HTR-8/SVneo (cell line): ENCODE measurements at places on chromosomes 1 and 21.

DNA sequence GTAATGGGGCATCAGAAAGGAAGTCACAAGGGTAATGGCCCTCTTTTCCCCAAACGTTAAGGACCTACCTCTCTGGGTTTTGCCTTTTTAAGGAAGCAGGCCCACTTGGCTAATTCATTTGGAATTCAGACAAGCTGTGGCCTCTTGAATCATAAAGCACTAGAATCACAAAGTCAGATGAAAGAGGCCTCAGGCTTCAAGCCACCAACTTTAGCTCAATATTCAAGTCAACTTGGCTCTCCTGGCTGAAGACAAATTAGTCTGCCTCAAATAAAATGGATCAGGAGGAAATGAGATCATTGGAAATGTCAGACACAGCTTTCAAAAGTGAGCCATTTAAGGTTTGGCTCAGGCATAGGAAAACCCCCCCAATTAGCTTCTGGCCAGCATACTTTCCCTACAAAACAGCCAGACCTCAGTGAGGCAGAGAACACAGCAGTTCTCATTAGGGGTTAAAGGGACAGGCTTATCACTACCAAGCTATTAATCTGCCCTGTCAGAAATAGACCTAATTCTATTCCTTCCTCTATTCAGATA is 34.3 kb downstream of the SLC35D1 start:
- DNase-seq: no peak

DNA sequence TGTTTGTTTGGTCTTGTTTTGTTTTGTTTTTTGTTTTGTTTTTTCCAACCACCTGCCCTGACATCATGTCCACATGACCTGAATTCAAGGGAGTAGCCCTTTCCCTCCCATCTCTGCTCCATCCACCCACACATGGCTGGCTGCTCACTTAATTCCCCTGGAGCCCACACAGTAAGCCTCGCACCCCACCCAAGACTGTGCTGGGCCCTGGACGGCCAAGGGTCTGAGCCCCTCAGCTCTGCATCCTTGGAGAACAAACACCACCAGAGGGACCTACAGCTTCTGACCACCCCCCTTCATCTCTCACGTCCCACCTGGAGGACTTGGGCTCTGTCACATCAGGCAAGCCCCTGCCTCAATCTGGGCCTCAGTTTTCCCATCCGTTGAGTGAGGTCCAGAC is 39.1 kb downstream of the MATN1 start:
- no peak for DNase-seq

- DNase-seq: no peak
These were observed 104.6 kb downstream of the DISP1 start for GRCh38 chr1:222919478-222919865.

DNA sequence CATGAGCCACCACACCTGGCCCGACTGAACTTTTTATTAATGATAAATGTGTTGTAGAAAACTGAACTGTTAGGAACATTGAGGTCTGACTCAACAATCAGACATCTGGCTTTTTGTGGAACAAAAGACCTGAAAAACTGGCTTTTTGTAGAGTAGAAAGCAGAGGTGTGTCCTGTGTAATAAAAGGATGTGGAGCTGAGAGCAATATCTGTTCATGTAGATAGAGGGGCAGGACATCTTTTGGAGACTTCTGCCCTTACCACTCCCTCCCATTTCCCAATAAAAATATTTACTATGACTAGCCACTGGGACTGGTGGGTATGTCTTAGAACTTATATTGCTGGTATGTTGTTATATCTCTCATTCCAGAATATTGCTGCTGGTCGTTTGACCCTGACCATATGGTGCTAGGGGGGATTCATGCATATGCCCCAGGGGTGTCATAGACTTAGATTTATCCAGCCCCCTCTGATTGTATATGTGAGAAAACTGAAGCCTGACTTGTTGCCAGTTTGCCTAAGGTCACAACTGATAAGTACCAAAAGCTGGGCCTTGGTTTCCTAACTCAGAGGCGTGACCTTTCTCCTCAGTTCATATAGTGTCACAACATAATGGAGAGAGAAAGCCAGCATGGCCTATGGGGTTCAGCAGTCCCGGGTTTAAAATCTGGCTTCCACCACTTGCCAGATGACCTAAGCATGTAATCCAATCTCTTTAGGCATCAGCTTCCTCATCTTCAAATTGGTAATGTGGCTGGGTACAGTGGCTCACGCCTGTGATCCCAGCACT is 33.5 kb upstream of the PIGV start:
- no peak for DNase-seq

DNA sequence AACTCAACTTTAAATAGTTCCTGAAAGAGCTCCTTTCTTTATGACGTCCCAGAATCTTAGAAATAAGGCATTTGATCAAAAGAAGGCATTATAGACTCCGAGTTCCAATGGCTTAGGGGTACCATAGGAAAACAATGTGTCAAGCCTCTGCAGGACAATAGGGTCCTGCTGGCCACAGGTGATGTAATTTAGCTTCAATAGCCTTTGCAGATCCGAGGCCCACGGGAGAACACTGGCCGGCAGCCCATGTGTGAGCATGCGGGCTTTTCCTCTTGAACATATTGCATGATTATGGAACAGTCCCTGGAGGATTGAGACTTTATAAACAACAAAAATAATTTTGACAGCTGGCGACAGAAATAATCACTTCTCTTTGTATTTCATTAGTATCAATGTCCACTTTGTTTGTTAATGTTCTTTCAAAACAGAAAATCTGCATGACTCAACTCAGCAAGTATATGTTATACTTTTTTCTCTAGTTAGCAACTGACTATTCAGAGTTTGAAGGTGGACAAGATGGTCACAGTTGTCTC is 49.0 kb upstream of the NR5A2 start:
- DNase-seq: no peak

- DNase-seq: no peak
These were observed 2.0 kb upstream of the KRTAP19-1 start for GRCh38 chr21:30482130-30482529.

DNA sequence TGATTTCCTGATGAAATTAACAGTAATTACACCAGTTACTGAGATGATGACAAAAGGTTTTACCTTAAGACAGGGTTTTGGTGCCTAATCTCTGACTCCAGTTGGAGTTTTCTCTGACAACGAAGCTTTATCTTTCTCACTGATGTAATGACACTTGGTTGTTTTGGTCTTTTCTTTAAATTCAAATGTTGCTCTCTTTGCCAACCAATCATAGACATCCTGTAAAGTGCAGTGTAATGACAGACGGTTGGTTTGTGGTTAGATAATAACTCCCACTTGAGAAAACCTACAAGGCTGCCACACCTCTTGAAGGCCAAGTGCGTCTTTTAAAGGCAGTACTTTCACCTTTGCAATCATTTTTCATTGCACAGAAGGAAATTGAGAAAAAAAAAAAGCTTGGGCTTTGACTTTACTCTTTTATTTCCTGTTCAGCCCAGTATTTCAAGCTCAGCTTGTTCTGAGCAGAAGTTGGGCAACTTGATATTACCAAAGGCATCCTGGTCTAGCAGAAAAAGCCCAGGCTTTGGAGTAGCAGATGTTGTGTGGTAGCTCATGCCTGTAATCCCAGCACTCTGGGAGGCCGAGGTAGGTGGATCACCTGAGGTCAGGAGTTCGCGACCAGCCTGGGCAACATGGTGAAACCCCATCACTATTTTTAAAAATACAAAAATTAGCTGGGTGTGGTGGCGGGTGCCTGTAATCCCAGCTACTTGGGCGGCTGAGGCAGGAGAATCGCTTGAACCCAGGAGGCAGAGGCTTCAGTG is 14.9 kb downstream of the PDIK1L start:
- DNase-seq: no peak
